SJSA1 (cell line): ENCODE measurements at places on chromosomes 4 and X. TPM values are rescaled to one million over a fixed set of nuclear protein-coding genes. Genes with fewer than 3 reads are reported as not detected.

The SLC25A53 gene
- total RNA-seq, result 1.9 and 6.2 TPM in 2 replicates

The ERAS gene
- not detected in 2 replicates for total RNA-seq

The TBC1D9 gene
- 15.0 and 19.0 TPM in 2 replicates for total RNA-seq

The OPN1LW gene
- total RNA-seq, result not detected in 2 replicates

The NKX6-1 gene
- total RNA-seq, result 2.5 and 3.3 TPM in 2 replicates

The COL25A1 gene
- 0.16 and 0.42 TPM in 2 replicates for total RNA-seq

The GRIA3 gene
- not detected in 2 replicates for total RNA-seq

The REST gene
- 28.9 and 41.8 TPM in 2 replicates for total RNA-seq

The MTNR1A gene
- 0.13 TPM in 1 of 2 replicates, not detected in the other for total RNA-seq
